NCI-H345 (cell line): ENCODE measurements at places on chromosomes 2 and 18.

- no peak for DNase-seq
Observed at GRCh38 chr18:26422472-26423162, 125.7 kb downstream of the KCTD1 start.

DNA sequence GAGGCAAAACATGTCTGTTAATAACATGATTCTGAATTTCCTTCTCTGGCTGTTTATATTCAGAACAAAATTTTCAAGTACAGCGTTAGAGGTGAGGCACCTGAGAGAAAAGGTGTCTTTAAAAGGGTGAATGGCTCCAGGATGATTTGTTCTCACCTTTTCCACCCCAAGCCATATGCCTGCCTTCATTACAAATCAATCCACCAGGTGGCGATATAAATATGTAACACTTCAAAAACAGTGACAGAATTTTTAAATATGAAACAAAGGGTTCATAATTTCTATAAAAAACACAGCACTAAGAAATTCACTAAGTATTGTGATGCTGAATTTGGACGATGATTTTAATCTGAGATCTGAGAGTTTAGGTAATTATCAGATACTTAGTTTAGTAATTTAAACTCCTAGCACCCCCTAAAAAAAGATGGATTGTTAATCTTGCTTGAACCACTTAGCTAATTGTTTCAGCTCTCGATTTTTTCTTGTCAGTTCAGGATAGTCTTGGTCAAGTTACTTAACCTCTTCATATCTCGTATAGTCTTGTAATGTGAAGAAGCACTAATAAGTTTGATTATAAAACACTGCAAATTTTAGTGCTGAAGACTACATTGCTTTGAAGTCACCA is 528.8 kb downstream of the CPS1 start:
- DNase-seq: peak; percentile 32

DNA sequence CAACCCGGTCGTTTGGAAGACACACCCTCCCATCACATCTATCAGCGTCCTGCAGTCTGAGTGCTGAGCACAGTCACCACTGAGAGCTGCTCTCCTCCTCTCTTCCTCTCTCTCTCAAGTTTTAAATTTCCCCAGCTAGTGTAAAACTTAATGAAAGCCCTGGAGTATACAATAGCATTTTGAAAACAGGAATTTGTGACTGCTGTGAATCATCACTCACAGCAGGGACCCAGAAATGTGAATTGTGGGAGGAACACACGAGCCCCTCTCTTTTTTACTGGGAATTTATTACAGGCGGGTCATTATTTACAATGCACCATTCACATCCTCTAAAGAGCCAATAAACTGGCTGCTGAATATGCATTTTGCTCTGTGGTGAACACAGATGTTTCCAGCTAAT is 185.0 kb upstream of the SMIM21 start:
- DNase-seq: no peak

- DNase-seq: peak; percentile 32
Observed at GRCh38 chr2:150767991-150768746, 280.7 kb upstream of the RND3 start.

DNA sequence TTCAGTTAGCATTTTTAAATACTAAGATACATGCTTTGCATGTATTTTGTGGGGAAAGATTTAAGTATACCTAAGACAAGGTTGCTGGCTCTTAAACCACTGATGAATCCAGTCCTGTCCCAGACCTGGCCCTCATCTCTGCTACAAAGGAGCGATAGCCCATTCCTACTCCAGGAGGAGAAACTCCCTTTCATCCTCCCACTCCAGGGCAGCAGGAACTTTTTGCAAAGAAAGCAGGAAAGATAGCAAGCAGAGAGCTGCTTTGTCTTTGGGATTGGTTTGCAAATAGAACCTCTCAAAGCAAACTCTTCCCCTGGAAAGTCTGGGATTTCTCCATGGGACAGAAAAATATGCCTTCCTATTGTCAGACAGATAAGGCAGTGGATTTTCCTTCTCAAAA is 43.6 kb upstream of the COPS8 start:
- no peak for DNase-seq

GRCh38 chr2:32200814-32201213 is 35.1 kb downstream of the SLC30A6 start:
- no peak for DNase-seq

DNA sequence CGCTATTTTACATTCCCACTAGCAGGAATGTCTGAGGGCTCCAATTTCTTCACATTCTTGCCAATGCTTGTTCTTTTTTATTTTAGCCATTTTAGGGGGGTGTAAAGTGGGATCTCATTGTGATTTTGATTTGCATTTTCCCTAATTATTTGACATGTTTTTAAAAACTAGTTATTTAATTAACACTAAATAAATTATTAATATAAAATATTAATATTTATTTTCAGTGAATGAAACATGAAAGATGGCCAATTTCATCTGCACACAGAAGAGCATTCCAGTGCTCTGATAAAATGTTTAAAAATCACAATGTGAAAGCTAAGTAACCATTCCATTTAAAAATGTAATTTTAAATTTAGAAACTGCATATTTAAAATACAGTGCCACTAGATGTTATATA is 322.2 kb upstream of the ZNF521 start:
- no peak for DNase-seq

- DNase-seq: no peak
Observed at GRCh38 chr18:57175532-57175931, 28.6 kb downstream of the BOD1L2 start.

DNA sequence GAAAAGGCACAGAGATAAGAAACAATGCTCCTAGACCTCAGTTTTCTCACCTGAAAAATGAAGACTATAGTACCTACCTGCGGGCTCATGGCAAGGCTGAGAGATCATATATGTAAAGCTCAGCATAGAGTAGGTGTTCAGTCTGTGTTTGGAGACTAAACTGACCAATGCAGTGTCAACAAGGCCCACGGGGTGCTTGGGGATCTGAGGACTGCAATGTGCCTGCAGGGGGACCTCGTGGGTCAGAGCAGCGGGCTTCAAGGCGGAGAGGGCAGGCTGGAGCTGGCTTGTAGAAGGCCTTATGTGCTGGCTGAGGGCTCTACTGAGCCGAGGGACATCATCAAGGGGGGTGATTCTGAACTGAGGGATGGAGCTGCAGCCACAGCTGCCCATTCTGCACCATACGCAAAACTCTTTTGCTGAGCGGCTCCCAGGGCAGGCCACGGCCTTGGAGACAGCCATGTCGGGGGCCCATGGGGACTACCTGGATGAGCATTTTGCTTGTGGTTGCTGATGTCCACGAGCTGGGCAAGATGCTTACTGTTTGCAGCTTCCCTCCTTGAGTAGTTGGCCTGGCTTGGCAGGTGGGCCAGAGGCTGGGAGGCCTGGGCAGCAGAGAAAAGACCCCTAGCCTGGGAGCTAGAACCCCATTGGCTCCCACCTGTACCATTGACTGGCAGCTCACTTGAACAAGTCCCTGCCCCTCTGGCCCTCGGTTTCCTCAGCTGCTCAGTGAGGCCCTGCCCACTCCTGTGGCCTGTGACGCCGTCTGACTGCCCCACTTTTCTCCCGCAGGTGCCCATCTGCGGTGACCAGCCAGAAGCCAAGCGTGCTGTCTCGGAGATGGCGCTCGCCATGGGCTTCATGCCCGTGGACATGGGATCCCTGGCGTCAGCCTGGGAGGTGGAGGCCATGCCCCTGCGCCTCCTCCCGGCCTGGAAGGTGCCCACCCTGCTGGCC is 23.5 kb downstream of the STEAP3 start:
- DNase-seq: no peak

- DNase-seq: no peak
Observed at GRCh38 chr2:112108178-112108832, 29.9 kb upstream of the FBLN7 start.

GRCh38 chr2:176392744-176393414 is 123.6 kb downstream of the MTX2 start:
- DNase-seq: no peak
